CD8-positive, alpha-beta memory T cell (primary cell): ENCODE measurements at places on chromosomes 13 and 19.

DNA sequence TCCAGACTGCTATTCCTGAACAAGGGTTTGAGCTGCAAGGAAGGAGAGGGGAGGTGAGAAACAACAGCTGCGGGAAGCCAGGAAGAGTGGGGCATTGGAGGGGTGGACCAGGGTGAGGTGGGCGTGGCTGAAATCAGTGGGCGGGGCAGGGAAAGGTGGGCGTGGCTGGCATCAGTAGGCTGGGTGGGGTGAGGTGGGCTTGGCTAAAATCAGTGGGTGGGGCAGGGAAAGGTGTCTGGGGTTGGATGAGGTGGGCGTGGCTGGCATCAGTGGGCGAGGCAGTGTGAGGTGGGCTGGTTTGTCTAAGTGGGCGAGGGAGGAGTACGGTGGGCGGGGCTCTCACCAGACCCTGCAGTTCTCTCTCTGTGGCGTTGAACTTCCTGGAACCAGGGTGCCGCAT lies 87.6 kb downstream of the MUC16 start:
- no peak for DNase-seq

- DNase-seq, result no peak
Observed at GRCh38 chr13:113962975-113963374, 10.9 kb downstream of the C13orf46 start.

DNA sequence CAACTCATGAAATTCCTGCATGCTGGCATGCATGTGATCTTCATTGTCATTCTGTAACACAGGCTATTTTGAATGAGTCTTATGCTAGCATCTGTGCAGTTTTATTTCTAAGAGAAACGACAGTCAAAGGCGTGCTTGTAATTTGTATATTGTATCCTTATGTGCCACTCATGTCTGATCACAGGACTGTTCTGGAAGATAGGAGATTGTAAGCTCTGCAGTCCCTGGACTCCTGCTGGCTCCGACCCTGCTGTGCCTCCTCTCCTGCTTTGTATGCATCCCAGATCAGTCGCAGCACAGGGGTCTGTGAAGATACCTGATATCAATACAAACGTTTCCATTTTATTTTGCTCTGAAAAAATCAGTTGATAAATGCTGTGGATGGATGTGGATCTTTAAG lies 653.1 kb downstream of the LIG4 start:
- no peak for DNase-seq

GRCh38 chr19:3129112-3129511 lies 6.7 kb upstream of the GNA15 start:
- DNase-seq, result no peak

DNA sequence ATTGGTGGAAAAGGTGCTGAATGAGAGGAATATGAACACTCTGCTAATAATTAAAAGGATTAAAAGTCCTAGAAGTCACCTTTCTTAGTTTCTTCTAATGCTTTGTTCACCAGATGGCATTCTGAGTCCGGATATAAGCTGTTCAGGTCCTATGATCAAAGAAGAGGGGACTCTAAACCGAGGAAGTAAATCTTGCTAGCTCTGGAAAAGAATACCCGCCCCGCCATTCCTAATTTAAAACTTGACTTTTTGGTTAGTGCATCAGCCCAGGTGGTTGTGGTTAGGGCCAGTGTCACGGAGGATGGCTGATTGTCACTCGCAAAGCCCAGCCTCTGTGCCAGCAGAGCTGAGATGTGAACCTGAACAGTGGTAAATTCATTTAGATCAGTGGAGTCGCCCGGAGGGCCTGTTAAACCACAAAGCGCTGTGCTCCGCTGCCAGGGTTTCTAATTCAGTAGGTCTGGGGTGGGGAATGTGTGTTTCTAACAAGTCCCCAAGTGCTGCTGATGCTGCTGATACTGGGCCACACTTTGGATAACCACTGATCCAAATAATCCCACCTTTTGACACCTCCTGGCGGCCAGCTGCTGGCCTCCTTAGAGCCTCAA lies 425.4 kb downstream of the DCT start:
- no peak for DNase-seq

DNA sequence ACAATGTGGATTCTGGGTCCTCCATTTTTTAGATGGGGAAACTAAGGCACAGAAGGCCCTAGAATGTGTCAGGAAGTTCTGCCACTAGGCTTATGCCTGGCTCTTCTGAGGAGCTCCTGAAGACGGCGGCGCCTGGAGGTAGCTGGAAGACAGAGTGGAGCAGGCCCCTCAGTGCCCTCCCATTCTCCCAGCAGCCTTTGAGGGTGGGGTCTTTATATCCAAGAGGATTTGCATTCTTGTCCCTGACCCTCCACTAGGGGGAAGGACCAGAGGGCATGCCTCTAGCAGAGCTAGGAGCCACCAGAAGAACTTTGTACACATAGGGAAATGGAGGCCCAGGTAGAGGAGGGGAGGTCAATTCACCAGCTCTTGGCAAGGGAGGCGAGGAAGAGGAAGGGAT lies 9.4 kb downstream of the CELF5 start:
- DNase-seq, result no peak

- no peak for DNase-seq
Observed at GRCh38 chr13:111865046-111865445, 201.9 kb upstream of the SOX1 start.

GRCh38 chr19:8806661-8807060 lies 25.4 kb downstream of the ZNF558 start:
- DNase-seq, result no peak

DNA sequence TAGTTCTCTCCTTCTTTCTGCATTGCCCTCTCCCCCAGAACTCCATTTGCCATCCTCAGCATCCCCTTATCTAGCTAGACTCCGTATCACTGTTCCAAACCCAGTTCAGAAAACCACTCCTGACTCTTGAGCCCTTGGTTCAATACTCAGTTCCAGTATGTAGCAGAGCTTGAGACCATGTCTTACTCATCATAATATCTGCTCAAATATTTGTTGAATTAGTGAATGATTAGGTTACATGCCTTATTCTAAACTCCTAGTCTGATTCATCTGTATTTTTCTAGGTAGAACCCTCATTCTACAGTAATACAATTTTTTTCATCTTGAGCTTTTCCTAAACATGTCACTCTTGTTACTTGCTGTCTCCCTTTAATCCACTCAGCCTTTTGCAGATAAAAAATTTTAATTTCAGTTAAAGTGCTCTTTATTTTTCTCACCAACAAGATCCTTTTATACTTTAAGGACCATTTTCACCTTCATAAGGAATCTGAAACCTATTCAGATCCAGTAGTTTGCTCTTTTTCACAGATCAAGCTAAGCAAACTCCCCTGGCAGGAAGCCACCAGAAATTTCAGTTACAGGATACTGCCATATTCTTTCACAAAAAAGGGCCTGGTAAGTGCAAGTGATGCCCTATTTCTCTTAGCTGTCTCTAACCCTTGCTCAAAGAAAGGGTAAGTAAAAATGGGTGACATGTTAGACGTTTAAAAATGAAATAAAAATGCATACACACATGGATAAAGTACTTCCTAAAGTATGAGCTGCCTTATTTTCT lies 23.1 kb upstream of the INTS6 start:
- no peak for DNase-seq

DNA sequence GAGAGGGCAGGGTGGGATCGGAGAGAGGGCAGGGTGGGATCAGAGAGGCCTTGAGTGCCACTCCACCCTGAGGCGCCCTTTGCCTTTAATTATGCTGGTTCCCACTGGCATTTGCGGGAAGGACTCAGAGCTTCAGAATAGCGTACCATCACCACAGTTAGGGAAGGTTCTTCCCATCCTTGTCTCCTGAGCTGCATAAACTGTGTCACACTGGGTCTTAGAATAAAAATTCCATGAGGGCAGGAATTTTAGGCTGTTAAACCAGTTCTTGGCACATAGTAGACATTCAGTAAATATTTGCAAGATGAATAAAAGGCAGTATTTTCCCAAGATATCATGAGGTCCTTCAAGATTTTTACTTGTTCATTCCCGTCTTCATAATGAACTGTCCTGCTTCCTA lies 24.4 kb downstream of the PPP2R1A start:
- no peak for DNase-seq

GRCh38 chr13:102295316-102296048 lies 106.4 kb downstream of the FGF14 start:
- no peak for DNase-seq

DNA sequence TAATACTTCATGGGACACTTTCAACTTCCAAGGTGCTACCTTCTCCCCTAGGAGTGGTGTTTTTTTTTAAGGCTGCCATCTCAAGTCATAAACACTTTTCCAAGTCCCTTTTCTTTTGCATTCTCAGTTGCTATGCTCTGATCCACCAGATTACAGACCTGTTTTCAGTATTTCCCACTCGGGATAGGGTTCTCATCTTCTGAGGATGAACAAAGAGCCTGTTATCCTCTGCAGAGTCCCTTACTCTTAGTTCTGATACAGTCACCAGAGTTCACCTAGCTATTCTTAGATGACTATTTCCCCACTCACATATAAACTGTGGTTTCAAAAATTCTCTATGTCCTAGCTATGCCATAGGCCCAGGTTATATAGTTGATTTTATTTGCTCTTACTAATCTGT lies 15.9 kb downstream of the ZDHHC20 start:
- DNase-seq, result no peak

DNA sequence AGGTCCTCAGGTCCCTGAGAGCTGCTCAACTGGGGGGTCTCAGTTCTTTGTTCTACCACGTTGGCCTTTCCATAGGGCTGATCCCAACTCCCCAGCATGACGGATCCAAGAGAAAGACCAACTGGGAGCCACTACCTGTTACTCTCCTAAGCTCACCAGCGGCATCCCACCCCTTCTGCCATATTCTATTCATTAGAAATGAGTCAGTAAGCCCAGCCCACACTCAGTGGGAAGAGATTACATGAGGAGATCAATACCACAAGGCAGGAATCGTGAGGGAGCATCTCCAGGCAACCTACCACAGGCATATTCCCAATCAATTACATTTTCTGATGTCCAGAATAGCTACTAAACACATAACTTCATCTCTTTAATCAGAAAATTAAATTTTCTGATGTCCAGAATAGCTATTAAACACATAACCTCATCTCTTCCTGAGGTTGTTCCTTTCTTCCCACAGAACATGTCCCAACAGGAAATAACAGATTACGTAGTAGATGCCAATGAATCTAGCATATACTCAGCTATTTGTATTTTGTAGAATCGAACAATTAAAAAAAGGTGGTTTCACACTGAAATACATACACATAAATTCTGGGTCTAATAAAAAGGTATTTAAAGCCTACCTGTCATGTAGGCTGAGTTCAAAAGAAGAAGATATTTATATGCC lies 708.1 kb upstream of the ARGLU1 start:
- no peak for DNase-seq

GRCh38 chr19:32719611-32720059 lies at the start of gene TDRD12:
Gene TDRD12, plus strand, starts transcription at chr19:32719767. Its CDS starts 306 bp downstream, at chr19:32720073.
- DNase-seq, result no peak

GRCh38 chr19:33505823-33506222 lies 15.8 kb downstream of the PEPD start:
- DNase-seq, result no peak

- DNase-seq, result no peak
Observed at GRCh38 chr13:27973961-27974662, 5.0 kb upstream of the CDX2 start.

DNA sequence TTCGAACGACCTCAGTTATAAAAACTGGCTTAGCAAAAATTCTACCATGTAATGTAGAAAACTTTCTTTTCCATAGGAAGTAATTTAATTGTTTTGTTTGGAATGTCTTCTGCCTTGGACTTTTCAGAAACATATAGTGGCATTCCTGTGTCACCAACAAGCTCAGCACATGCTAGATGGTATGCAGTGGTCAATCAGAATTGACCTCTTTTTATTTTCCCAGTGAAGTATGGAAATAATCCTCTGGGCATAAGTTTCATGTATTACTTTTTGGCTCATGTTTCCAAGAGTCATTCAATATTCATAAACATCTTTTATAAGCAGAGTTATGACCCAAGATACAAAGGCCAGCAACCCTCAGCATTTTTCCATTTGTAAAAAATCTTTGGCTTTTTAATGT lies 33.6 kb downstream of the NALCN start:
- DNase-seq, result no peak

DNA sequence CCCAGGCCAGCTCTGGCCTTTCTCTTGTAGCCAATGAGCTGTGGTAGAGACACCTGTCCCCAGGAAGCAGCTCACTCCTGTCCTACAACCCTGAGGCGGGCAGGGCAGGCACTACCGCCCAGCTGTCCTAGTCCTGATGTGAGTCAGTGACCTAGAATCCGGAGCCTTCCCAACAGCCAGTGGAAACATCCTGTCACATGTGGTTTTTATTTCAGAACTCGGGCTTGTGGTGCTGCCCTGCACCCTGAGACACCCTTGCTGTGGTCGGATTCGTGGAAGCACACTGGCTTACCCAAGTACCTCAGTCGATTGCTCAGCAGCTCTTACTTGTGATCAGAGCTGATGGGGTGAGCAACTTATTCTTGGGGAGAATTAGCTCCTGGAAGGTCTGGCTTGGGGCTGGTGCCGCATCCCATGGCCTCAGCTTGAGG lies 83.6 kb upstream of the ARHGEF7 start:
- no peak for DNase-seq

GRCh38 chr13:94764576-94765321 lies 52.4 kb upstream of the SOX21 start:
- DNase-seq, result no peak

GRCh38 chr19:42255766-42256745 lies 1.1 kb upstream of the ERF start:
- DNase-seq, result no peak

DNA sequence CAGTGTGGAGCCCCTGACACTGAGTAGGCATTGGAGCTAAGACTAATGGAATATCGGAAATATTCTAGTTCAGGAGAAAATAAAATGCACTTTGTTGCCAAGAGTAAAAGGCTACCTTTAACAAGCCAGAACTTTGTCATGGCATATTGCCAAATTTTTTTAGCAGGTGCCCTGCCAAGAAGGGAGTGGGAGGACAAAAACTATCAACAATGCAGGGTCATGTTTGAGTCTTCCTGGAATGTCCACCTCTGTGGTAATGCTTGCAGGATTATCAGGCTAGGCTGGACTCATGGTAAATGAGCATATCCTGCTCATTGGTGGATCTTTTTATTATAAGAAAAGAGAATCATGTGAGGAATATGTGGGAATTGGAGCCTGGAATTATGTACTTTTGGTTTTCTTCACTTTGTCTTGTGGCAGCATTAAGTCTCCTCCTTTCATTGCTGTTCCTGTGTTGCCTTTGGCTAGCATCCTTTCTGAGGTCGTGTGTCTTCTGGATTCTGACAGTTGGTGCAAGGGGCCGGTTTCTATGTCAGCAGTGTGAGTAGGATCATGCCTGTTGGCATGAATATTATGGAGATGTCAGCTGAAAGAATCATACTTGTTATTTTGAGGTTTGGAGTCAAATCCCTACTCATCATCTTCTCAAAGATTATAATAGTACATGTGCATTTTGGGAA lies 122.9 kb upstream of the SPRY2 start:
- DNase-seq, result no peak

DNA sequence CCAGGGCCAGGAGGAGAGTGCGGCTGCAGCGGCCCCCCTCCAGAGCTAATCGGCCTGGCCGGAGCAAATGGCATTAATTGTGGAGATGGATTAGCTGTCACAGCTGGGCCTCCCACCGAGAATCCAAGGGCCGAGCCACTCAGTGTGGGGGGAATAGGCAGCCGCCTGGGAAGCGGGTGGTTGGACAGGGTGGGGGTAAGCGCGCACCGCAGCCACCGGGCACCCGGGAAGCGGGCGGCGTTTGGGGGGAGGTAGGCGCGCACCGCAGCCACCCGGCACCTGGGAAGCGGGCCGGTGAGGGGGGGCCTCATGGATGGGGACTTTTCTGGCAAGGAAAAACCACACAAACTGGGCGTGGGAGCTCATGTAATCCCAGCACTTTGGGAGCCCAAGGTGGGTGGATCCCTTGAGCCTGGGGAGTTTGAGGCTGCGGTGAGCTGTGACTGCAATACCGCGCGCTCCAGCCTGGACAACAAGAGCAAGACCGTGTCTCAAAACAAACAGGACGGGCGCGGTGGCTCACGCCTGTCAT lies 9.7 kb downstream of the R3HDM4 start:
- no peak for DNase-seq

- no peak for DNase-seq
Observed at GRCh38 chr13:80276371-80277289, 64.3 kb downstream of the SPRY2 start.
